ENCODE measurements at places on chromosomes 6 and 20.

DNA sequence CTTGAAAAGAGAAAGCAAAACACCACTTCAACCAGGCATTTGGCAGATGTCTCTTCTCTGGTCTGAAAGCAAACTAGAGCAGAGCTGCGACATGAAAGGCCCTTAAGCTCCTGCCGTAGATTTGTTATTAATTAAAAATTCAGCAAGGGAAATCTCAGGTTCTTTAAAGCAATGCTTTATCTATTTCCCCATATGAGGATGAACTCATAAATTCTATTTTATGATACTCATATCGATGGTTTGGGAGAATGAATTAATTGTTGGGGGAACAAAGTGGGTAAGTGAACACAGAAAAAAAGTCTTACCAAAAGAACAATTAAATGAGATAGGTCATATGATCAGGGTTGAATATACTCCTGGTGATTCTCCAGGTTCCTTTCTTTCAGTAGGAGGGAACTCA lies 464.7 kb upstream of the SLC35B3 start:
- DNase-seq, result no peak

DNA sequence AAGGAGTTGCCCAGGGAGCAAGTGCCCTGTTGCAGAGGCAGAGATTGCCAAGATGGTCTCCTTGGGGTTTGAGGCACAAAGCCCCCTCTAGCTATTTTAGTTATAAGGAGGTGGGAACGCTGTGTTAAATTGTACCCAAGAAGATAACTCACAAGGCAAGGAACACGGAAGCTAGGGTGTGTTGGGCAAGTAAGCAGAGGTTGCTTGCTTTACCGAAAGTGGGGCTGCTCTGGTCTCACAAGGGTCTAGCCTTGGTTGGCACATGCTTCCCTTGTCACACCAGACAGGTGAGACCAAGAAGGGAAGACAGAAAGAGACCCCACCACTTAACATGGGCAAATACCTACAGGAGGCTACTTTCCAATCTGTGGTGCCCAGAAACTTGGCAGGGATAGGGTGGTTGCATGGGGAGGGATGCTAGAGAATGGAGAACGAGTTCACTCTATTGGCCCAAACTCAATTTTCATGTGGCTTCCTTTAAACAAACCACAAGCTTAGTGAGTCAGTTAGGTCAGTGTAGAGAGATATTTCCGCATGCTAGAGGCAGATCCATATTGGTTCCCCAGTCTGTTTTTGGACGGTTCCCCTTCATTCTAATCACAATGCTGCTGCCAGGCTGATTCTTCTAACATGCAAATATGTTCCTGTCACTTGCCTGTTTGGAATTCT lies 42.4 kb downstream of the PLAGL1 start:
- DNase-seq, result no peak

DNA sequence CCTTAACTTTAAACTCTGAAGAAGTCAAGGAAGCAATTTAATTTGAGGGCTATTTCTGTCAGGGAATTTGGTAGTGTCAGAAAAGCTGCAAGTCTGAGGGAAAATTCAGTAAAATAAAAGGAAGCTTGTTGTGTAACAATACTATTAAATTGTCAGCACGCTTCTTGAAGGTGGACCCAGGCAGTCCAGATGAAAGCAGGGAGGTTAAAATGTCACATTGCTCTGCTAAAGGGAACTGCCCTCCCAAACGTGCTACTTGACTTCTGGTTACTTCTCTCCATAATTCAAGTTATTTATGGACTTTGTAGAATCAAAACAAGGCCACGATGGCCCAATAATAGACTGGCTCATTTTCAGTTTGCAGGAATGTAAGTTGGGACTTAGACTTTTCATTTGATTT lies 28.2 kb upstream of the ARMC2 start:
- no peak for DNase-seq

DNA sequence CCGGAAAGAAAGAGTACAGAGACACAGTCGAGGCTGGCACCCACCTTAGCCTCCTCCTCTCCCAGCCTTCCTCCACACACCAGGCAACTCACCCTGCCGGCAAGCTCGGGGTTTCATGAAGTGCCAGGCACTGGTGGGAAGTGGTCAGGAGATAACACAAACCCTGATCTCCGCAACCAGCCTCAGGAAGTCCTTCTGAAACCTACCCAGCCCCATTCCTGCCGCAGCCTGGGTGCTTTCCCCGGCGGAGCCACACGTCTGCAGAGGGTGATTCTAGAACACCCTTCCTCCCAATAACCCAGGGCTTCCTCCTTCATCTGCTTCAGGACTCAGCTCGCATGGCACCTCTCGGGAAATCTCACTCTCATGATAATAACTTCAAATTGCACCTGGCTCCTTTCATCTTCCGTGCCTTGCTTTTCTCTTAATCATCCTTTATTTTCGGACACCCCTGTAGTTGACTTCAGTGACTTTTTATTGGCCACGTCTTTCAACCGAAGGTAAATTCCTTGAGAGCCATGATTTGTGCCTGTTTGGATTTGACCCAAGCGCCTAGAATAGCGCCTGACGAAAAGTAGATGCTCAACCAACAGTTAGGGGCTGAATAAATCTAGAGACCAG lies 8.7 kb upstream of the HLA-E start:
- no peak for DNase-seq

- no peak for DNase-seq
These were observed 443.8 kb upstream of the MANEA start for GRCh38 chr6:95133578-95133977.

DNA sequence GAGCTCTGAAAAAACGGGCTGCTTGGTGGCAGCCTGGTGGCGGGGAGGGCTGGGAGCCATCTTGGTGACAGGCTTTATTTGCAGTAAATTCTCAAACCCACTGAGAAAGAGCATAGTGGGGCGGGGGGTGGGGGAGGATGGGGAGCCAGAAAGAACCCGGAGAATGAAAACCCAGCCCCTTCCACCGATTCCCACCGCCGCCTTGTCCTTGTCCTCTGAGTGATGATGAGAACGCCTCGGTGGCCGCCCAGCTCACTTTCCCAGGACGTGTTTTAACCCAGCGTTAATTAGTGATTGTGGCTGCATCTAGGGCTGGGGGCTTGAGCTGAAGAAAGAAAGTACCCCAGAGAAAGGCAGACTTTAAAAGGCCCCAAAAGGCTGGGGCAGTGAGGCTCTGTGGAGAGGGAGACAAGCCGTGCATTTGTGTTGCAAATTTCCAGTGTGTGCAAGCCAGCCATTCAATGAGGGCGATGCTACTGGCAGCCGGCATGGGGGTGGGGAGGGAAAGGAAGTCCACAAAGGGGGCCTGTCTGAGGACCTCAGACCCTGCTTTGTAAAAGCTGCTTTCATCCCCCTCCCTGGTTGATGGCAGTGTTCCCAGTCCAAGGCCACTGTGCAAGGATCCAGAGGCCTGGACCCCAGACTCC lies 6.2 kb upstream of the GHRH start:
- DNase-seq, result no peak

DNA sequence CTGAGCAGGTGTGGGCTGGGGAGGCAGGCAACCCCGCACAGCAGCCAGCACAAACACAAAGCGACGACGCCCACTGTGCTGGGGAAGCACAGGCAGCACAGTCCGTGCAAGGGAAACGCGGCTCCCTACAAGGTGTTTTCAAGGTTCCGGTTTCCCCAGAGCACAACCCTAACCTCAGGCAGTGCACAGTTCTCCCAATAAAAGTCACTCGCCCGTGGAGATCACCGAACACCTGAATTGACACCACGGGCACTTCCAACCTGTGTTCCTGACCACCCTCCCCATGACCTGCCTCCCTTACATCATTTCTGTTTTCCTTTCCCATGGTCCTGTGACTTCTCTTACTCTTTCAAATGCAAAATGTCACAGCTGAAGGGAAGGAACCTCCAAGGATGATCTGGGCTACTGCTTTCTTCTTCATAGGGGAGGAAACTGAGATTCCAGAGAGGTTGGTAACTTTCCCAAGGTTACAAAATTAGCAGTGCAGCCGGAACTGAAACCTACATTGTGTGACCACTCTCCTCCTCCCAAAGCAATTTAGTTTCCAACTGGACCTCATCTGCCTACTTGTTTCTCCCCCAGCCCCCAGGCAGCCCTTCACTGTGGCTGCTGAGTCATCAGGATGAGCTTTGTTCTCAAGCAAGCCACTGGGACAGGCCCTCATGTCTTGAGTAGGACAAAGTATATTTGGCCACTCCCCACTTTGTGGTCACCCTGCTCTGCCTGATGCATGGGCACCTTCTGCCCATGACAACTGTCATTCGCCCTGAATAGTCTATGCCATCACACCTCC lies 125.3 kb downstream of the ATXN1 start:
- no peak for DNase-seq

- DNase-seq, result no peak
These were observed 916 bp downstream of the PABPC1L start for GRCh38 chr20:44910690-44911262.

- DNase-seq, result no peak
These were observed 198.5 kb downstream of the SOD2 start for GRCh38 chr6:159494586-159494972.

All from tibial nerve (tissue), 4 donors.